ENCODE measurements at places on chromosomes 7 and 10.

DNA sequence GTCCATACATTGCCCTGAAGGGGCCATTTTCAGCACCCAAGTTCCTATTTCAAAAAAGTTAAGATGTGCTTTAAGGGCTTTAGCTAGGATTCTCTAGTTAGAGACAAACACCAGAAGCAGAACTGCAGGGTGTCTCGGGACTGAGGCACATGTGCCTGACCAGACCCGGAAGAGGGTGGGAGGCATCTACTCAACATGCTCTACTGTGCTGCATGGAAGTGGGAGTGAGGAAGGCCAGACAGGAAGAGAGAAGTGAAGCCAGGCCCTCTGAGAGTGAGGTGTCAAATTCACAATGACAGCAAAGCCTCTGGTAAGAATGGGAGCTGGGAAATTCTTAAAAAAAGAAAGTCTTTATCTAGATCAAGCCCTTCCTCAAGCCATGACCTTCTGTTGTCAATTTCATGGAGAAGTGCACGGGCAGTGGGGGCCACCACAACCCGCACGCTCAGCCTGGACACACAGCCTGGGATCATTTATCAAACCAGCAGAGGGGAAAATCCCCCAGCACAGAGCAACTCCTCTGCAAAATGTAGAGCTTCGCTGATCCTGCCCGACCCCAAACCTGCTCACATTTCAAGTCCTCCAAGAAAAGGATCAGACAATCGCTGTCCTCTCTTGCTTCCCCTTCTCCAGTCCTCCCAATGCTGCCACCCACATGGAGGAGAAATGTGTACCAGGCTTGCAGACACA lies 38.7 kb downstream of the PLXNA4 start:
- DNase-seq, result no peak

- DNase-seq, result no peak
These were observed 25.9 kb downstream of the ADAMTS14 start for GRCh38 chr10:70698211-70698610.

DNA sequence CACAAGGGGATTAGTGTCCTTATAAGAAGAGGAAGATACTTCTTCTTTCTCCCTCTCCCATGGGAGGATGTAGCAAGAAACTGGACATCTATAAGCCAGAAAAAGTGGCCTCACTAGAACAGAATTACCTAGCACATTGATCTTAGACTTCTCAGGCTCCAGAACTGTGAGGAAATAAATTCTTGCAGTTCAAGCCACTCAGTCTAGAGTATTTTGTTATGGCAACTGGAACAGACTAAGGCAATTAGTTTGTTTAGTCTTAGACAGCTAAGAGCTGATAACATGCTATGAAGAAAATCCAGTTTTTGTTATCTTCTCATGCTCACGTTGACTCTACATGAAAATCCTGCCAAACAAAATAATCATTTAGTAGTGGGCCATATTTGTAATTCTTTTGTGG lies 627.6 kb upstream of the PHF14 start:
- DNase-seq, result no peak

DNA sequence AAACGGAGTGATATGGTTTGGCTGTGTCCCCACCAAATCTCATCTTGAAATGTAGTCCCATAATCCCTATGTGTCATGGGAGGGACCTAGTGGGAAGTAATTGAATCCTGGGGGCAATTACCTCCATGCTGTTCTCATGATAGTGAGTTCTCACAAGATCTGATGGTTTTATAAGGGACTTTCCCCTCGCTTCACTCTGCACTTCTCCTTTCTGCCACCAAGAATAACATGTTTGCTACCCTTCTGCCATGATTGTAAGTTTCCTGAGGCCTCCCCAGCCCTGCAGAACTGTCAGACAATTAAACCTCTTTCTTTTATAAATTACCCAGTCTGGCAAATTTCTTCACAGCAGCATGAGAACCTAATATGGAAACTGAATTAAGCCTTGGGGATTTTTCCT lies 19.1 kb downstream of the FAM3C start:
- DNase-seq, result no peak

- DNase-seq, result no peak
These were observed 6.1 kb downstream of the NRF1 start for GRCh38 chr7:129617652-129618051.

- no peak for DNase-seq
These were observed 67.8 kb downstream of the WDR37 start for GRCh38 chr10:1123972-1124371.

DNA sequence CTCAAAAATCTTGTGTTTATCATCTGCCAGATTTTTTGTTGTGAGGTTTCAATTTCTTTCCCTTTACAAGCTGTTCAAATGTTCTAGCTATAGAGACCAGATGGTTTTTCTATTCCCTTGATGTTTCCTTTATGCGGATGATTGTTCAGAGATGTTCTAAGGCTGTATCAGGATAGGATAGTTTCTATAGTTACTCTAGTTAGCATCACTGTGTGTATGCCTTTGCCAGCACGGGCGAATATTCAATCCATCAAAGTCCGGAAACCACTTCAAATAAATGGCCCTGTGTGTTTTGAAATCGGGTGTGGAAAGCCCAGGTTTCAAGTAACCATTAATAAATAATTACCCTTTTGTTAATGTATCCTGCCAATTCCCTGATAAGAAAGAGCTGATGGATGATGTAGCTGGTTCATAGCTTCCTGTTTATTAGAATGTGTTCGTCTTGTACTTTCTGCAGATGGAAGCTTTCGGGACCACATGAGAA lies 149.8 kb upstream of the PRKCQ start:
- DNase-seq, result no peak

DNA sequence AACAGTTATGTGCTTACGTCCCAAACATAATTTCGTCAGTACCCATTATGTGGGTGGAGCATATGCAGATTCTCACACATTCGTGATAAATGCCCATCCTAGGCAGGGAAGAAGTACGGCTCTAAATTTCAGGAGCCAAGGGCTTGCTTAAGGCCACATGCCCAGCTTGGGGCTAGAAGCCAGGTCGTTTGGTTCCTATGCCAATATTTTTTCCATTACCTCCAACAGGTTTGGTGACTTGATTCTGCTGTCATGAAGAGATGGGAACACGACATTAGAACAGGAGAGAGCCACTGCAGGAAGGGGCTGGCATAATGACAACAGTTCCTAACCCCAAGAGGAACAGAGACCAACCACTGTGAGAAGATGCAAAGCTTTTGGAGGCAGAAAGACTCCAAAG lies 85.1 kb downstream of the HIPK2 start:
- no peak for DNase-seq

Data from CD4-positive, alpha-beta T cell treated with Interleukin-10 for 1 hour (primary cell).